ENCODE measurements at places on chromosomes 7 and 10. TPM values are rescaled to one million over a fixed set of nuclear protein-coding genes. Genes with fewer than 3 reads are reported as not detected.

DNA sequence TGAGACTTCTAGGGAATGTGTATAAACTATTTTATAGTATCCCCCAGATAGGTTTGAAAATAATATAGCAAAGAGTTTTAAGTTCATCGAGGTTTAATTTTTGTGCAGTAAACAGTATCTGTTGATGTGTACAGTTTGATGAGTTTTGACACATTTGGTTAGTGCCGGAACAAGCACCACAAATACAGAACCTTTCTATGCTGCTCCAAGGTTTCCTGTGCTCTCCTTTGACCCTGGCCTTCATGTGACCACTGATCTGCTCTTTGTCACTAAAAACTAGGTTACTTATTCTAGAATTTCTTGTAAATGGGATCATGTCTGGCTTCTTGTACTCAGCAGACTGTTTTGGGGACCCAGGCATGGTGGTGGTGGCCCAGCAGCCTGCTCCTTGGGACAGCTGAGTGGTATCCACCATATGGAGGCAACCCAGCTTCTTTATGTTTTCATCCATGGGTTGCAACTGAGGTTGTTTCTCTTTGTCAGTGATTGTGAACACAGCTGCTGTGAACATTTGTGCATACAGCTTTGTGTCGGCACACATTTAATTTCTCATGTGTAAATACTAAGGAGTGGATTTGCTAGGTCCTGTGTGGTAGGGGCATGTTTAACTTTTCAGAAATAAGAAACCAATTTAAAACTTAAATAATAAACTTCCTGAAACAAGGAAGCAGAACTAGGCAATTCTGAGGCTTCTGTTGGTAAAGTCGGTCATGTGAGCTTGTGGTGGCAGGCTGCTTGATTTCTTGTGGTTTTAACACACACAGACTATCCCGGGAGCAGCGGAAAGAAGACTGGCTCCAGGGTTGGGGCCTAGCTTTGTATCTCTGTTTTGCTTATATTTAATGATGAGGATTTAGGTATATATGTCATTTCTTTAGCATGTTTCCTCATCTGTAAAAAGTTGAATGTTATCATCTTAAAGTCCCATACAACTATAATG lies 219.4 kb downstream of the ABCA13 start:
- no peak for DNase-seq

- no peak for DNase-seq
Measured at GRCh38 chr7:108724251-108725100, 154.8 kb downstream of the DNAJB9 start.

- DNase-seq: no peak
Measured at GRCh38 chr7:112752576-112752975, 37.6 kb downstream of the TMEM168 start.

GRCh38 chr7:91636129-91636724 lies 244.3 kb downstream of the MTERF1 start:
- peak; percentile 36 for DNase-seq

DNA sequence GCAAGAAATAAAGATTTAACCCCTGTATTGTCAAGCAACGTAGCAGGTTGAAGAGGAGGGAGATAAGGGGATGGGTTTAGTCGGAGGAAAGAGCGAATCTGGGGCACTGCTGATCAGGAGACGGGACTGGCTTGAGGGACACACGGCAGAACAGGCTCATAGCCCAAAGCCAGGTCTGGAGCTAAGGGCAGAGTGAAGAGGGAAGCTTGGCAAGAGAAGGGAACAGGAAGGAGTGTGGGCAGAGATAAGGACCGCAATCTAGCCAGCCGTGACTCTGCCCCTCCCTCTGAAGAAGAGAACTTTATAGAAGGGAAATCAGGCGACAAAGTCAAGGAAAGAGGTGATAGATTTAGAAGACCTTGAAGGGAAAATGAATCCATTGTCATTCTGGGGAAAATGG lies 67.6 kb downstream of the CAV1 start:
- DNase-seq: no peak

DNA sequence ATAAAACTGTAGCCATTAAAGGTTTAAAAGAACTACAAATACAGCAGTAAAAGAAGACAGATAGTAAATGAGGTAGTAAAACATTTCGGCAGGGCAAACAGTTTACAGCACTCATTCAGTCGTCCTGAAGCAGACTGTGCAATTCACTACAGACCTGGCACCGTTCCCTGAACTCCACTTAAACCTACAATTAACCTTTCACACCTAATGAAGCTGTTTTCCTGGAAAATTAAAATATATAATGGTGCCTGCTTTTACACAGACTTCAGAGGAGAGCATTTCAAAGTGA lies 335.3 kb downstream of the GFRA1 start:
- DNase-seq: no peak

DNA sequence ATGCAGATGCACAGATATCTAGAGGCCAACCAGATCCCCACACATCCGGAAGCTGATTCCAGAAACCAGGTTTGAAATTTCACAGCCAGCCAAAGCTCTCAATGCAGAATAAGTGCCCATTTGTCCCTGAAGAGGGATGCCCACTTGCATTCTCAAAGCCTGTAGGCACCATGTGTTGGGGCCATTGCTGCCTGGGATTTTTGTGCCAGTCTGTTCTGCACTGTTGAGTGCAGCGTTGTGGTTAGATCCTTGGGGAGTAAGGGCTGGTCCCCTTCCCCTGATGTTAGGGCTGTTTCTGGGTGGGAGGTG lies 62.4 kb downstream of the EEPD1 start:
- no peak for DNase-seq

DNA sequence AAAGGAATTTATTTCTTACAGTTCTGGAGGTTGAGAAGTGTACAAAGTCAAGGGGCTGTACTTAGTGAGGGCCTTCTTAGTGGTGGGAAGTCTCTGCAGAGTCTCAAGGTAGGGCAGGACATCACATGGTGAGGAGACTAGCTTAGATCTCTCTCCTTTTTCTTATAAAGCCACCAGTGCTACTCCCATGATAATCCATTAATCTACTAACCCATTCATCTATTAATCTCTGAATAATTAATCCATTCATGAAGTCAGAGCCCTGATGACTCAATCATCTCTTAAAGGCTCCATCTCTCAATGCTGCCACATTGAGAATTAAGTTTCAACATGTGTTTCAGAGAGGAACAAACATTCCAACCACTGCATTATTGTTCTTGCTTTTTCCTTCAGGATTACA lies 64.4 kb upstream of the CSTF2T start:
- no peak for DNase-seq

DNA sequence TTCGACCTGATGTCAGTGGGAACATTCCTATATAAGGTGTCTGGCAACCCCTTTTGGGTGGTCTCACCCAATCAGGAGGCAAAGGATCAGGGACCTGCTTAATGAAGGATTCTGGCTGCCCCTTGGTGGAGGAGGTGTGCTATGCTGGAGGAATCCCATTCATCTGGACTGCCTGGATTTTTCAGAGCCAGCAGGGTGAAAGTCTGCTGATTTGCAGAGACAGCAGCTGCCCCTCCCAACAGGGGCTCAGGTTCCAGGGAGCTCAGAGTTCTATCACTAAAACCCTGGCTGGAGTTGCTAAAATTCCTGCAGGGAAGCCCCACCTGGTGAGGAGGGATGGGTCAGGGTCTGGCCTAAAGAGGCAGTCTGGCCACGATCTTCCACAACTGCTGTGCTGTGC lies 398.5 kb upstream of the CNTNAP2 start:
- no peak for DNase-seq

GRCh38 chr10:54284526-54285193 lies 516.4 kb downstream of the PCDH15 start:
- DNase-seq: no peak

DNA sequence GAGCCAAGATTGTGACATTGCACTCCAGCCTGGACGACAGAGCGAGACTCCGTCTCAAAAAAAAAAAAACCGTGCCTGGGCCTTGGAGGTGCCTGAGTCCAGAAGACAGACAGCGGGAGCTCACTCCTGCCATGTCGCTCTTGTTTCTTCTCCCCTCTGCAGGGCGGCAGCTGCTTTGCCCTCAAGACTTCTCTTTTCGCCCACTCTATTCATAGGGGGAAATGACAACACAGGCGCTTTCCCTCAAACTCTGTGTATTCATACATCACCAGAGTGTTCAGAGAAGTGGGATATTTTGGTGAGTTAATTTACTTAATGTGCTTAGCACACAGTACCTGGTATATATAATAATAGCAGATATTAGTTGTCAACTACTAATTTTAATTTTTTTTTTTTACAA lies 44.5 kb downstream of the FOXK1 start:
- DNase-seq: no peak

- no peak for DNase-seq
Measured at GRCh38 chr10:122207596-122207995, 63.5 kb upstream of the BTBD16 start.

DNA sequence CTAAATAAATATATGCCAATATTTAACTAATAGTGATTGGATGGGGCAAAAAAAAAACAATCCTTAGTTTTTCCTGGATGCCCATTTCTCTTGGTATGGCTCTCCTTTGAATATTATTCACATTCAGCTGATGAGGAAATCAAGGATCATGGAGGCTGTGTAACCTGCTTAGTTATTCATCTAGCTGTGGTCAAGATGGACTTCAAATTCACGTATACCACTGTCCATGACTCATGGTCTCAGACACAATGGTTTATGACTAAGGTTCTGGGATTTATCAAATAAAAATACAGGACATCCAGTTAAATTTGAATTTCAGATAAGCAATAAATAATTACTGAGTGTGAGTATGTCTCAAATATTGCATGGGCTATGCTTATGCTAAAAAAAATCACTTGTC lies 191.5 kb upstream of the CELF2 start:
- DNase-seq: no peak

DNA sequence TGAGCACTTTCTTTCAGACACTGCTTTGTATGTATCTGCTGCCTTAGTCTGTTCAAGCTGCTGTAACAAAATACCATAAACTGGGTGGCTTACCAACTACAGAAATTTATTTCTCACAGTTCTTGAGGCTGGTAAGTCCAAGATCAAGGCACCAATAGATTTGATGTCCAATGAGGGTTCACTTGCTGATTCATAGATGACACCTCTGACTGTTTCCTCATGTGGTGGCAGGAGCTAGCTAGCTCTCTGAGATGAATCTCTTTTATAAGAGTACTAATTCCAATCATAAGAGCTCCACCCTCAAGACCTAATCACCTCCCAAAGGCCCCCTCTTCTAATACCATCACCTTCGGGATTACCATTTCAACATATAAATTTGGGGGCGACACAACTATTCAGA lies 76.6 kb upstream of the ADO start:
- DNase-seq: peak; percentile 13

- no peak for DNase-seq
Measured at GRCh38 chr7:94047956-94048355, 43.8 kb upstream of the BET1 start.

DNA sequence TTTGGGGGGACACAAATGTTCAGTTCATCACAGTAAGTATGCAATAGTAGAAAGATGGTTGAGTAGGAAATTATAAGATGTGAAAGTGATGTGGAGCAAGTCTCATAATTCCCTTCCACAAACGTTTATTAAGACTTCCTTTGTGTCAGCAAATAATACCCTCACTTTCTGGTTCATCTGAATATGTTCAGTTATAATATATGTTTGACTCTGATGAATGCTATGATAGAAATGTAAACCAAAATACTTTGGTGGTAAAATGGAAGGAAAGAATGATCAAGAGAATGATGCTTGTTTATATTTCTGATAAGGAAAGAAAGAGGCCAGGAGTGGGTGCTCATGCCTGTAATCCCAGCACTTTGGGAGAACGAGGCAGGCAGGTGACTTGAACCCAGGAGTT lies 111.7 kb upstream of the PLXDC2 start:
- no peak for DNase-seq

- no peak for DNase-seq
Measured at GRCh38 chr7:117157241-117158209, 165.3 kb downstream of the WNT2 start.

- DNase-seq: no peak
Measured at GRCh38 chr10:23432166-23432565, 6.7 kb upstream of the OTUD1 start.

DNA sequence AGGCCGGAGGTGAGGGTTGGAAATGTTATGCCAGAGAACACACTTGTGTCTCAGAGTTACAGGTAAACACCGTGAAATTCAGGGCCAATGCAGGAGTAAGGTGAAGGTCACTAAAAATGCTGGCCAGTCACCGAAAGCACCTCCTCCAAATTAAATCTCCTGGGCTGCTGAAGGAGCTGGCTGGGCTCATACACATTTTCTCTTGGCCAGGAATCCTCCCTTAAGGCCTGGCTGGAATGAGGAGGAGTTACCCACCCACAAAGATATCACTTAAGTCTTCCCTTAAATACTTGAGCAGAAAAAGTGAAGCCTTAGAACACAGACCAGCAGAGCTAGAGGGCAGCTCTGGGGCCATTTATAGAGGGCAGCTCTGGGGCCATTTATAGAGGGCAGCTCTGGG lies 46.3 kb downstream of the HTRA1 start:
- DNase-seq: no peak

DNA sequence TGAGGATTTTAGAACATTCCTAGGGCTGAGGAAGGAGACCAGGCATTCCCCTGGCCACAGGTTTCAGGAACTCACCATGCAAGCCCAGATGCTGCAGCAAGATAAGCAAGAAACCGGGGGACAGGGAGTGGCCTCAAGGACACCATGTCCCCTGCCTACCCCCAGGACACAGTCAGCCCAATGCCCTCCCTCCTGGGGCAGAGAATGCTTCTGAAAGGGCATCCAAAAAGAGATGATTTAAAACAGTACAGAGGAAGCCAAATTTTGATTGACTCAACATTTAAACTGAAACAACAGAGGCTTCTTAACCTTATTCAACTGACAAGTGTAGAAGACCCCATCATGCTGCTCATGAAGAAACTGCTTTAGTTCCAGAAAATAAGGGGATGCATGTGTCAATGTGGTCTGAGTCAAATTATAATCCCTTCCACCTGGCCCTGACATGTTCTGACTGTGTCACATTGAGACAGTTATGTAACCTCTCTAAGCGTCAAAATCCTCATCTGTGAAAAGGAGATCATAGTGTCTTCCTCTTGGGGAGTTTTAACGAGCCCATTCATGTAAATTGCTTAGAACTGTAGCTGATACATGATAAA lies 60.0 kb downstream of the ICA1 start:
- no peak for DNase-seq

DNA sequence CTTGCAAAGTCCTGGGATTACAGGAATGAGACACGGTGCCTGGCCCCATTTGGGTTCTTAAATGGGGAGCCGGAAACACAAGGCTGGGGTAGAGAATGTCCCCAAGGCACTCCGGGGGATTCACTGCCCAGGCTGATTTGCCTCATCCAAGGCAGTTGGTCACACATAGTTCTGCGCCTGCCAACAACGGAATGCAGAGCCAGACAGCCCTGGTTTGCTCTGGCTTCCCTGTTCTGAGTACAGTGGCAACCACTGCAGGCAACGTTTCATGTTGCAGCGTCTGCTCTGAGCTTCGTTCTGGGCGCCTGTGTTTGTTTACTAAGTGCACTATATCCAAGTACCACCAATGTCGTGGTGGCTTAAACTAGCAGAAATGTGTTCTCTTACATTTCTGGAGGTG lies 61.7 kb upstream of the C1QL3 start:
- no peak for DNase-seq

Gene CHST15
- 0.50 TPM for total RNA-seq

Gene PITX3
- not detected for total RNA-seq

Gene TUBGCP2
- total RNA-seq: 47.9 TPM

Gene LMBR1
- total RNA-seq: 25.2 TPM
